Ovary (tissue), 10 donors: ENCODE measurements at places on chromosomes 4 and X. TPM values are rescaled to one million over a fixed set of nuclear protein-coding genes. Genes with fewer than 3 reads are reported as not detected.

PDLIM3 gene
- 44.1 TPM for total RNA-seq

CLCN4 gene
- 2.6 TPM for total RNA-seq

LEF1 gene
- 6.9 TPM for total RNA-seq

MXRA5 gene
- 5.3 TPM for total RNA-seq

ATOH1 gene
- total RNA-seq = not detected

ADRA2C gene
- 7.3 TPM for total RNA-seq

MAGEE2 gene
- total RNA-seq = 0.10 TPM

INTU gene
- 10.6 TPM for total RNA-seq

TRIM75 gene
- not detected for total RNA-seq

MFAP3L gene
- 0.63 TPM for total RNA-seq

AWAT2 gene
- total RNA-seq = not detected

MAGEA8 gene
- total RNA-seq = not detected

TMPRSS11D gene
- not detected for total RNA-seq

FAM9C gene
- total RNA-seq = 1.0 TPM

DCLK2 gene
- 7.6 TPM for total RNA-seq

TRMT10A gene
- 4.1 TPM for total RNA-seq

ARMCX1 gene
- total RNA-seq = 33.9 TPM

FDCSP gene
- total RNA-seq = not detected

SYP gene
- total RNA-seq = 2.5 TPM

MAGEA9B gene
- not detected for total RNA-seq

SPANXA1 gene
- total RNA-seq = not detected

ADAM29 gene
- total RNA-seq = not detected

SPANXN3 gene
- total RNA-seq = not detected

GLOD5 gene
- not detected for total RNA-seq

TLR10 gene
- 1.4 TPM for total RNA-seq

TBX22 gene
- total RNA-seq = not detected

SFRP2 gene
- total RNA-seq = 14.5 TPM

HTR2C gene
- not detected for total RNA-seq

GAGE13 gene
- not detected for total RNA-seq

SNCA gene
- 23.1 TPM for total RNA-seq

GPRASP1 gene
- total RNA-seq = 49.2 TPM

PNCK gene
- 0.51 TPM for total RNA-seq

PF4V1 gene
- total RNA-seq = not detected

PLXNB3 gene
- total RNA-seq = 2.7 TPM

GDPD2 gene
- total RNA-seq = not detected

COX7B2 gene
- not detected for total RNA-seq

HSFX3 gene
- not detected for total RNA-seq

HPGDS gene
- total RNA-seq = 0.77 TPM

ZMAT1 gene
- 14.0 TPM for total RNA-seq

BANK1 gene
- 0.41 TPM for total RNA-seq

PABPC1L2B gene
- total RNA-seq = not detected

UPF3B gene
- total RNA-seq = 8.1 TPM

PAK3 gene
- 4.8 TPM for total RNA-seq

OTC gene
- total RNA-seq = not detected

CT45A3 gene
- total RNA-seq = not detected

UGT2B11 gene
- total RNA-seq = not detected

SHROOM2 gene
- total RNA-seq = 14.0 TPM
